ENCODE measurements at places on chromosomes 16 and 17.
A peak's percentile ranks its signal among the peaks of the same experiment; 100 is the strongest.

- peak; percentile 86 for DNase-seq
Observed at GRCh38 chr16:27426423-27427408, 24.7 kb downstream of the IL21R start.

GRCh38 chr16:35525979-35526590 lies 2066.7 kb downstream of the TP53TG3F start:
- no peak for DNase-seq

DNA sequence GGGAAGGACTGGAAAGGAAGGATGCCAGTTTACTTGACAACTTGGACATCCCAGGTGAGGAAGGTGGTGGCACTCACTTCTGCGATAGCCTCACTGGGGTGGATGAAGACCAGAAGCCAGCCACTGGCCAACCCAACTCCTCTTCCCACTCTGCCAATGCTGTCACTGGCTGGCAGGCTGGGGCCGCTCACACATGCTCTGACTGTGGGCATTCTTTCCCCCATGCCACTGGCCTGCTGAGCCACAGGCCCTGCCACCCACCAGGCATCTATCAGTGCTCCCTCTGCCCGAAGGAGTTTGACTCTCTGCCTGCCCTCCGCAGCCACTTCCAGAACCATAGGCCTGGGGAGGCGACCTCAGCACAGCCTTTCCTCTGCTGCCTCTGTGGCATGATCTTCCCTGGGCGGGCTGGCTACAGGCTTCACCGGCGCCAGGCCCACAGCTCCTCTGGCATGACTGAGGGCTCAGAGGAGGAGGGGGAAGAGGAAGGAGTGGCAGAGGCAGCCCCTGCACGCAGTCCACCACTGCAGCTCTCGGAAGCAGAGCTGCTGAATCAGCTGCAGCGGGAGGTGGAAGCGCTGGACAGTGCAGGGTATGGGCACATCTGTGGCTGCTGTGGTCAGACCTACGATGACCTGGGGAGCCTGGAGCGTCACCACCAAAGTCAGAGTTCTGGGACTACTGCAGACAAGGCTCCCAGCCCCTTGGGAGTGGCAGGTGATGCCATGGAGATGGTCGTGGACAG lies 4.5 kb downstream of the ZNF646 start:
- DNase-seq = no peak

- no peak for DNase-seq
Observed at GRCh38 chr16:4510131-4510530, 28.4 kb downstream of the CDIP1 start.

- DNase-seq = peak; percentile 69
Observed at GRCh38 chr16:89268987-89269735, 51.7 kb downstream of the ZNF778 start.

DNA sequence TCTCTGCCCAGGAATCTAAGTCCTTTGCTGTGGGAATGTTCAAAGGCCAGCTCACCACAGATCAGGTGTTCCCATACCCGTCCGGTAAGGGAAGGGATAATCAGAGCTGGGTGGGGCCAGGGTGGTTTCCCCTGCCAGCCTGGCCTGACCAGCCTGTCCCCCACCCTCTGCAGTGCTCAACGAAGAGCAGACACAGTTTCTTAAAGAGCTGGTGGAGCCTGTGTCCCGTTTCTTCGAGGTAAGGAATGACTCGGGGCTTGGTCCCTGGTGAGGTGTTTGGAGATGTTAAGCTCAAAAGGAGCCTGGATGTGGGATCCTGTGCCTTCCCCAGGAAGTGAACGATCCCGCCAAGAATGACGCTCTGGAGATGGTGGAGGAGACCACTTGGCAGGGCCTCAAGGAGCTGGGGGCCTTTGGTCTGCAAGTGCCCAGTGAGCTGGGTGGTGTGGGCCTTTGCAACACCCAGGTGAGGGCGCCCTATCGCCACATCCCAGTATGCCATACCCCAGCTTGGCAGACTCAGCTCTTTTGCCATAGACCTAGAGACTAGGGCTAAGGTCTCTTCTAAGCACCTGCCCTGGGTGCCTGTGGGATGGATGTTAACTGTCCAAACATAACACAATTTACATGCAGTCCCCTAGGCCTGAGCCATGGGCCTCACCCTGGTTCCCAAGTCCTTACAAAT lies 997 bp downstream of the ACADVL start:
- peak; percentile 73 for DNase-seq

- DNase-seq = no peak
Observed at GRCh38 chr16:82011199-82011641, at the start of gene SDR42E1. SDR42E1 (minus strand) TSS chr16:82011470; CDS start chr16:82000858, 10,612 bp downstream.

- DNase-seq = peak; percentile 21
Observed at GRCh38 chr17:8606401-8606800, 24.1 kb downstream of the MYH10 start.

DNA sequence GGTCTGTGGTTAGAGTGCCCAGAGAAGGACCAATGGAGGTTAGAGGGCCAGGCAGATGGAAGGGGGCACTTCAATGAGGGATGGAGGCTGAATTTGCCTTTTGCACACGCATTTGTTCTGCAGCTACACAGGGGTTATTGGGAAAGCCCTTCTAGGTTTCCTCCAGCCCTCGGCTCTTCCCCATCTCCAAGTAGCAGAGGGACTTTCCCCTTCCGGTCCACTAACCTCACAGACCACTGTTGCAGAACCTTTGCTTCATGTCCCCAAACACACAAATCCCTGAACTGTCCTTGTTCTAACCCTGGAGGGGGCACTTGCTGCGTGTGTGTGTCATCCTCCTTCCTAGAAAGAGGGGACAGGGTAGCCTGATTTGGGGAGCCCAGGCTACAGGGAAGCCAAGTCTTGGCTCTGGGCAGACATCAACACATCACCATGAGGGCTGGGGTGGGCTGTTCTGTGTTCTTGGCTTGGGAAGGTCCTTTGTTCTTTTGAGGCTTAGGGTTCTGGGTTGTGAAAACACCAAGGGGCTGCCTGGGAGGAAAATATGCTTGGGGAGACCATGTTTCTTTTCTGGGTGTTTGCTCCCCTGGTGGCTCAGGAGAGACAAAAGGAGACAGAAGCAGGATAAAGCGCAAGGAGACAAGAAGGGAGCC lies 7.3 kb upstream of the NR1D1 start:
- DNase-seq = peak; percentile 24

DNA sequence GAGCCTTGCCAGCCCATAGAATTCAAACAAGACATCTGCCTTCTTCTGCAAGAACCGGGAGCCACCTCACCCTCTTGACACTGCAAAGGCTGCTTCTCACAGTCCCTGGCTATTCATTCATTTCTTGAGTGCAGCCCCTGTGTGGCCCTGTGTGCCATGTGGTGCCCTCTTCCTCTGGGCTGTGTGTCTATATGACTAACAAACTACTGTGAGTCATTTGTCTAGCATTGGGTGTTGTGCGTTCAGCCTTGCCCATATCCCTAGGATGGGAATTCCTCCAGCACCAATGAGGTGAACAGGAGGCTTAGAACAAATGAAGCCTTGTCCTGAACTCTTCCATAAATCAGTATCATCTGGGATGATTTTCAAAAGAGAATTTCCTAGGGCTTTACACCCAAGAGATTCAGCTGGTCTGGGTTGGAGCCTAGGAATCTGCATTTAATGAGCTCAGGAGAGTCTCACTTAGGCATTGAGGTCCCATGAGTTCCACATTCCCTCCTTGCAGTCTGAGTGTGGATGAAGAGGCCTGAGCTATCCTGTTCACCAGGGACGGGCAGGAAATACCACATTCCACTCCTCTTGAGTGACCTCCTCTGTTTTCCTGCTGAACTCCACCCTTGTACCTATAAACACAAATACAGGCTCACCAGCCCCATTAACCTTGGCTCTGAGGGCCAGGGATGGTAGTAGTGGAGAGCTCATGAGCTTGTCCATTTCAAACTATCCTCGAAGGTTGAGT lies 308.7 kb upstream of the N4BP1 start:
- no peak for DNase-seq

DNA sequence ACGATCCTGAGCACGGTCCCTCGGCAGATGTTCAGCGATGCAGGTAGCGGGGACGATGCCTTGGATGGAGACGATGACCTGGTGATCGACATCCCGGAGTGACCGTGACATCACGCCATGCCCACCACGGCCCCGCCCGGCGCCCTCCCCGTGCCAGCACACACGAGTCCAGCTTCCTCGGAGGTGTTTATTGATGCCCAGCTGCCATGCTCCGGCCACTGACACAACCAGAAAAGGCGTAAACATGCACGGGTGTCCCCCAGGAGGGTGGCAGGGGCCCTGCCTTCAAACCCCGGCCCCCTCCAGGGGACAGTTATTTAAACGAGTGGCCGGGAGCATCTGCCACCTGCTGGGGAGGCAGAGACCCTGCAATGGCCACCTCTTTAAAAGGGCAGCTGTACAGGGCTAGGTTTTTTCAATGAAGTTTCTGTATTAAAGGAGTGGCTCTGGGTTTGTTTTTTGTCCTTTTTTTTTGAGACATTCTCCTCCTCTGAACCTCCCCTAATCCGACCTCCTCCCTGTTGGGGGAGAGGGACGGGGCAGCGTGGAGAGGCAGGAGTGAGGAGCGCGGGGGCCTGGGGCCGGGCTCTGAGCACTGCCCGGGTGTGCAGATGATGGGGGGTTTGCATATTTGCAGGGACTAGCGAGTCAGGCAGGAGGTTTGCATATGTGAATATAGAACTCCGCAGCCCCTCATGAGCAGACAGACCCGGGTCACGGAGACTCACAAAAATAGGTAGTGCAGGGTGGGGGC lies 5.3 kb downstream of the DOC2A start:
- DNase-seq = peak; percentile 52

- DNase-seq = no peak
Observed at GRCh38 chr16:28531777-28532744, 6.7 kb downstream of the NUPR1 start.

DNA sequence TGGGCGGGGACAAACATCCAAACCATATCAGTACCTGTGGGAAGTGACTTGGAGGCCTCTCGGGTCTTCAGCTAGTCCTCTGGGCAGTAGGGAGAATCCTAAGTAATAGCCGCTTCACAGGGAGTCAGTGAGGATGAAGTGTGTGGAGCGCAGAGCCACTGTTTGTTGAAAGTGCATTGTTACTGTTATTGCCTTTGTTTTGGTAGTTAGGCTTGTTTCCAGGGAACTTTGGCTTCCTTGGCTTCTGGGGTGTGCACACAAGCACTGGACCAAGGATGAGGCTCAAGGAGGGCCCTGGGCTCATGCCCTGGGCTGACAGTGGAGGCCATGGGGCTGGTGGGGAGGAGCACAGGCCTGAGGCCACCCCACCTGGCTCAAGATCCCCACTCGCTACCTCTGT lies 141.6 kb downstream of the CLEC16A start:
- no peak for DNase-seq

- peak; percentile 57 for DNase-seq
Observed at GRCh38 chr17:63029541-63029940, 63.5 kb downstream of the TANC2 start.

- no peak for DNase-seq
Observed at GRCh38 chr16:10776280-10776679, 32.6 kb downstream of the NUBP1 start.

DNA sequence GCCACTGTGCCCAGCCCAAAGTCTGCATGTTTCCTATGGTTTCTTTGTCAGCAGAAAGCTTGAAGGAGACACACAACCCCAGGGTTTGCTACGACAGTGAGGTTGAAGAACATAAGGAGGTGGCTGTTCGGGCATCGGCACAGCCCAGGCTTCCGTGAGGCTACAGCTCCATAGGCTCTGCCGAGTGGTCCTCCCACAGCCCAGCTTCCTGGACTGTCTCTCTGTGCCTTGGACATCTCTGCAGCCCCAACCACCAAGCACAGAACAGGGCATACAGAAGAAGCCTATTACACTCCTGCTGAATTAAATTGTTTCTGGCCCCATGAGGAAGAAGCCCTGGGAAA lies 3.2 kb upstream of the HAP1 start:
- no peak for DNase-seq

GRCh38 chr16:29662000-29662728 lies 883 bp upstream of the SPN start:
- no peak for DNase-seq

DNA sequence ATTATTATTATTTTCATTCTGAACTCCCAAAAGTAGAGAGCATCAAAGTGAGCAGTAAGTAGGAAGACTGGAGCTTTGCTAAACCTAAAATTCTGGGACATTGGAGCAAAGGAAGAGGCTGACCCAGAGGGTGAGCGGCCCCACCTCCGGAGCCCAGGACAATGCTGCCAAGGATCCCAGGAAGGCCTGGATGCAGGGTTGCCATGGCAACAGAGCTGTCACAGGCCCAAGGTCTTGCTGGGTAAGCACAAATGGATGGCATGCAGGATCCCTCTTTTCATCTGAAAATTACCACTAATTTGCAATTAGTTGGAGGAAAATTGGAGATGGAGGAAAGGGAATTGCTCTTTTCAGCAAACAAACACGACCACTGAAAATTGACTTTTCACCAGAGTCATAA lies 457.9 kb upstream of the CDH5 start:
- no peak for DNase-seq

- no peak for DNase-seq
Observed at GRCh38 chr17:9998060-9998459, 93.0 kb upstream of the RCVRN start.

DNA sequence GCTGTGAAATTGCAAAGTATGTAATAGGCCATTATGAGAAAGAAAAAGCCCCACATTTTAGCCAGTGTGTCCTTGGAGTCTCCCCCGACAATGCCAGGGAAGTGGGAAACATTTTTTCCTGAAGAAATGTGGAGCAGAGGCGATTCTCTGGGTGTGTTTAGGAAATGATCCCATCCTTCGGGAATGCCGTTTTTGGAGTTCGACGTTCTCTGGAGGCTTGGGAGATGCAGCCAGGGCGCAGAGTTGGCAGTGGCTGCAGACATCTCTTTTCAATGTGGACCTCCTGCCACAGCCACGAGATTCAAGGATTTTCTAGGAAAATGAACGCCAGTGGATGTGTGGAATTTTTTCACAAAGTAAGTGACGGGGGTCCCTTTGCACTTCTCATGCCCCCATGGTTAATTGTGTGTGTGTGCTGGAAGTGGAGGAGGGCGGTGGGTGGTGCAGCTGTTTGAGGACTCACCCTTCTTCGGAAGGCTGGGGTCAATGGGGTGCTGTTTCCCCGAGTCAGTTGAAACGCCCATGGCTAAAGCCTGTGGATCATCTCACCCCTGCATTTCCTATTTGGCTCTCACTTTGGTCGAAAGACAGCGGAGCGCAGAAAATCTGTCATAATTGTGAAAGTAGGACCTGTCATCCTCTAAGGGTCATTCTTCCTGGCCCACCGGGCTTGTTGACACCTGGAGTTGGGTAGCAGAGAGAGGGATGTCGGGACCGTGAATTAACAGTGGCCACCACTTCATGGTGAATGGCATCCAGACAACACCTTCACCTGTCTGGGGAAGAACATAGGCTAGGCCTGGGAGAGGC lies 73.2 kb downstream of the CMIP start:
- DNase-seq = peak; percentile 74

DNA sequence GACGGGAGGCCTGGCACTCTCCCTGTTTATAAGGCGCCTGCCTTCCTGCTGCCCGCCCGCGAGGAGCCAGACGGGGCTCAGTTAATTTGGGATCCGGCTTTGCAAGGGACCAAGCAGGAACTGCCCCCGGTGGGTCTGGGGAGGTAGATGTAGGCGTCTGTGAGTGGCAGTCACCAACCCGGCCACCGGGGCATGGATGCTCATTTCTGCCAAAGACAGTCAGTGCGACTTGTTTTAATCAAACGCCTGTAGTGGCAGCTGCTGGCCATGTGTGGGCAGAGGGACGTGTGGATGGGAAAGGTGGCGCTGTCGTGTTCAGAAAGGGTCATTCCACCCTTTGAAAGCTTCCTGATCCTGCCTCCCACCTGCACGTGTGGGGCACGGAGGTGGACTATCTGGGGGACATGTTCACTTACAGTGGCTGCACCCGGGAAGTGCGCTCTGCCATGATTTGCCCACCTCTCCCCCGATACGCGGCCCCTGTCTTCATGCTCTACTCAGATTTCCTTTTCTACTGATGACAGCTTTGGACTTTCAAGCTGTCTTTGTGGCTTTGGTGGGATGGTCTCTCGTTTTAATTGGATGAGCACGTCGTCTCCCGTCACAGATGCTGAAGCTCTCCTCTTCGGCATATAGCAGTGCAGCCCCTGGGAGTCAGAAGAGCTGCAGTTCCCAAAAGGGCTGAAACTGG lies 60.3 kb upstream of the CIBAR2 start:
- DNase-seq = peak; percentile 35

Measured in fibroblast of pulmonary artery (primary cell).